ENCODE measurements at places on chromosomes 6 and 20.

DNA sequence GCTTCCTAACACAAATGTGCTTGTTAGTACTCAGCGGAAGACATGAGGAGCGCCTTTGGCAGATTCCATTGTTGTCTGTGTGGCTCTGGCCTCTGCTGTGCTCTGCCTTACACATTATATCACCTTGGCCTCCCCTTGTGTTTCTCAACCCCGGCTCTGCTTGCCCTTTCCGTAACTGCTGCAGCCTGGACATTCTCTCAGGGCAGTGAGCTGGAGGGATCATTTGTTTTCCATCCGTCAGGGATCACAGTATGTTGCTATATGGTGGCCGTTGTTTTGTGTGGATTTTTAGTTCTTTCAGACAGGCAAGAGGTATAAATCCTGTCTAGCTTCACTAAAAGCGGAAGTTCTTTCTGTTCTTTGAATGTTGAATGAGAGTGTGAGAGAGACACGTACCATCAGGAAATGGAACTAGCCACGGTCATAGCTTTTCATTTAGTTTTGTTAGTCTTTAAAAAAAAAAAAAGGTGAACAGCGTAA, 175.1 kb downstream of the JARID2 start:
- peak; percentile 76 for DNase-seq

DNA sequence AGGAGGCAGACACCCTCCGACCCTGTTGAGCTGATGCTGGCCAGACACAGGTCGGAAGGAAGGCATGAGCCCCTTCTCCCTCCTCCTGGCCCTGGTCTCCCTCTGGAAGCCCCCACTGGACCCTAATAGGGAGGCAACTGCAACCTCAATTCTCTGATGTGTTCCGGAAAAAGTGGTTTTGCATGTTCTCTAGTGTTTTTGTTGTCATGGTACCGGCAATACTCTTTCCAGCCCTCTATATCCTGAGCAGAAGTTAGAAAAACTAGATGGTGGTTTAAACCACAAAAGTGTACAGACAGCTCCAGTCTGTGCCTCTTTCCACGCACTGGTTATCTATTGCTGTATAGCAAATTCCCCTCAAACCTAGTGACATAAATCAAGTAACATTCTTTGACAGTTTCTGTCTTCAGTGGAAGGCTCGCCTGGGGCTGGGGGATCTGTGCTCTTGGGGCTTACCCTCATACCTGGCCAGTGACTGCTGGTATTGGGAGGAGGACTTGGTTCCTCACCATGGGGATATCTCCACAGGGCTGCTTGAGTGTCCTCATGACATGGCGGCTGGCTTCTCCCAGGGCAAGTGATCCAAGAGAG, 37.0 kb downstream of the SYTL3 start:
- DNase-seq, result no peak

DNA sequence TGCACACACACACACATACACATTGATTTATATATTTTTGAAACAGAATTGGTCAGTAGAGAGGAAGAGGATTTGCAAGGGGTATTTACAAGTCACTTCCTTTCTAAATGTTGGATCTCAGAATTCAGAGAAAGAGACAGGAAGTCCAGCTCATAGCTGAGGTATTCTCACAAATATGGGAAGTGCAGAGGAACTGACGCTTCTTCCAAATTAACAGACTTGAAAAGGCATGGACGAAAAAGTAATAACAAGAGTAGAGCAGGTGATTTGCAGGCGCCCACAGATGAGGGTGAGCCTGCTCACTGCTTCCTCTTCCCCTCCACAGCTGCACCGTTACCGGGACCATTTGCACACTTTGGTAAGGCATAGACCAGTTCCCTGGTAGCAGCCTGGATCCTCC, 246.4 kb downstream of the PHACTR1 start:
- peak; percentile 66 for DNase-seq

DNA sequence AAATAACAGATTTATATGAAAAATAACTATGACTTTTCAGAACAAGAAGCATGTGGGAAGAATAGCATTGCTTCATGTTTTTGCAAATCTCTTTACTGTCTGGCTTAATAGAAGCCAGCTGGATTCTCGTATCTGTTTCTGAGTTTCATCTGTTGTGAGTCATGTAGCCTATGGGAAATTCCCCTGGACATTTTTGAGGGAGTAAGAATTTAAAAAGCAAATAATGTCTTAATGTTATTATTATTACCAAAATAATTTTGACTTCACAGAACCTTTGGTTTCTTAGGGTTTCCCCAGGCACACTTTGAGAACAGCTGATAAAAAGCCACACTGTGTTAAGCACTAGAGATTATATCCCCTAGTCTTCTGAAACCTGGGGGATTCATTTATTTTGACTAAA, 75.8 kb downstream of the SYCP2L start:
- peak; percentile 62 for DNase-seq

DNA sequence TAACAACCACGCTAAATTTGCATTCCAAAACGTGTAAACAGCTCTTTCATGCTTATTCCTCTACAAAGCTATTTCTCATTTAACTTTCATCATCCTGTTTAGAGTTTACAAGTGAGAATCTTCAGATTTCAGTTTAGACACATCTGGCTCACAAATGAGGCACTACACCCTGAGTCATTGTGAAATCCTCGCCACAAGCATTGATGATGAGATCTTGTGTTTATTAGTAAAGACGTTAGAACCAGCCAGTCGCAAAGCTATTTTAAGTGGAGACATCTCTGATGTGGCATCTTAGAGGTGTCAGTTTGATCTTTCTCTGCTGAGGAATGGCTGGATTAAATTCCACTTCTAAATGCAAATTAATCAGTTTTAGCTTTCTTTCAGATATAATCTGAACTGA, 8.3 kb upstream of the ISM1 start:
- no peak for DNase-seq

GRCh38 chr6:132275066-132275970, 126.0 kb downstream of the MOXD1 start:
- no peak for DNase-seq
